NCI-H1436 (cell line): ENCODE measurements at places on chromosomes 12 and 14.
A peak's percentile ranks its signal among the peaks of the same experiment; 100 is the strongest.

DNA sequence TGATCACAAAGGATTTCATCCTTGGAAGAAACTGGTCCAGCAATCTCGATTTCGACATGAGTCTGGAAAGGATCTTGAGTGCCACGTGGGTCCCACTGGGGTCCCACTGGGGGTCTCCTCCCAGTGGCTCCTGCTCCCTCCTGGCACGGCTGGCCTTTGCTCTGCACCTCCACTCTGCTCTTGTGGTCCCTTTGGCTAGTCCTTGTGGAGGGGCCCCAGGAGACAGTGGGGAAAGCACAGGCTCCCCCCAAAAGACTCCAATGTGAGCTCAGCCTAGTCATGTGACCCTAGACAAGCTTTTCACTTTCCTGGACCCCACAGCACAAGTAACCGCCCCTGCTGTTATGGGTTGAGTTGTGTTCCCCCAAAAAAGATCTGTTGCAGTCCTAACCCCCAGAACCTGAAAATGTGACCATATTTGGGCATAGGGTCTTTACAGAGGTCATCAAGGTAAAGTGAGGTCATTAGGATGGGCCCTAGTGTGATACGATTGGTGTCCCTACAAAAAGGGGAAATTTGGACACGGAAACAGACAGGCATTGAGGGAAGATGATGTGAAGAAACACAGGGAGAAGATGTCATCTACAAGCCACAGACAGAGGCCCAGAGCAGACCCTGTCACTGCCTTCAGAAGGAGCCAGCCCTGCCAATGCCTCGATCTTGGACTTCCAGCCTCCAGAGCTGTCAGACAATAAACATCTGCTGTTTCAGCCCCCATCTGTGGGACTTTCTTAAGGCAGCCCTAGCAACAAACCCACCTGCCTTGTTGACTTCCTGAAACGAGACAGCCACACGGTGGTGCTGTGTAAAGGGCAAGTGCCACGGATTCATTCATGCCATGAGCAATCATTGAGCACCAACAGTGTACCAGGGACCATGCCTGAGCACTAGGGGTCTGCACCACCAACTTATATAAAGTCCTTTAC is 23.8 kb upstream of the PPP2R5C start:
- no peak for DNase-seq

GRCh38 chr12:126337556-126338441 is 1272.6 kb downstream of the AACS start:
- DNase-seq = no peak

- DNase-seq = no peak
These were observed 49.9 kb downstream of the HELB start for GRCh38 chr12:66352197-66352596.

DNA sequence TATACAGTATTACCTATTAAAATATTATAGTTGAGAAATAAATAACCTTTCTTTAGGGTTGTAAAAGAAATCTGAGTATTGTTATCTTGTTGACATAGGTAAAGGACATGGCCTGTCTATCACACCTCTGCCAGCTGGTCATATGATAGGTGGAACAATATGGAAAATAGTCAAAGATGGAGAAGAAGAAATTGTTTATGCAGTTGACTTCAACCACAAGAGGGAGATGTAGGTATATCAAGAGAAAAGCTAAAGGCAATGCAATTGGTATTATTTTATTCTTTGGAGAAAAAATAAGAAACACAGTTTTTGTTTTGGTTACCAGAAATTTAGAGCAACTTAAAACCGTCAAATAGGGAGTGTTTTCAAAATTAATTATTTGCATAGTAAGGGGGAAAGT is 13.5 kb downstream of the CPSF2 start:
- no peak for DNase-seq

DNA sequence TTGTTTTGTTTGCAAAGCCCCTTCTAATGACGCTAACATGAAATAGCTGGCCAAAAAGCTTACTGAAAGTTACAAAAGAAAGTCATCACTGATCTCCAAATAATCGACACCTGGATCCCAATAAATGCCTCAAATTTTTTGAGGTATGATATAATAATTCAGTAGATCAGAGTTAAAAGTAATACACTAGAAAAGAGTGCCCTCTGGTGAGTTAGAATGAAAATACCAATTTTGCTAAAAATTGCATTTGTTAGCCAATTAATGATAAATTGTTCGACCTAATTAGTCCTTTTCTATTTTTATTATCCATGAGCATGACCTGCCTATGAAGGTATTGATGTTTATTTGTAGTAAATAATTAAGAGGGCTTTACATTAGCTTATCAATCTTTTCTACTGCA is 78.6 kb downstream of the CEP128 start:
- no peak for DNase-seq

GRCh38 chr14:32998433-32998832 is 59.8 kb downstream of the NPAS3 start:
- DNase-seq = no peak

- DNase-seq = no peak
These were observed 43.6 kb downstream of the FGD6 start for GRCh38 chr12:95173392-95174251.

GRCh38 chr12:62736596-62736995 is 198.4 kb downstream of the PPM1H start:
- DNase-seq = no peak

DNA sequence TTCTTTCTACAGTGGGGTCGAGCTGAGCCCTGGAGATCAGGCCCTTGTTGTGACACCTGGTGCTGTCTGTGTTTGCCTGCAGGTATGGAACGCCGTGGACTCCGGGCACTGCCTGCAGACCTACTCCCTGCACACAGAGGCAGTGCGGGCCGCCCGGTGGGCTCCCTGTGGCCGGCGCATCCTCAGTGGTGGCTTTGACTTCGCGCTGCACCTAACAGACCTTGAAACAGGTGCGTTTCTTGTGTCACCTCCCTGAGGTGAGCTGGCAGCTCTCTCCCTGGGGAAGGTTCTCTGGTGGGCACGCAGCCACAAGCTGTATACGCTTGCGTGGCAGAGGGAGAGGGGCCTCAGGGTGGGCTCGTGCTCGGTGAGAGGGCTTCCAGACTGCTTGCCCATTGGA is 119.3 kb downstream of the BEGAIN start:
- DNase-seq = no peak

DNA sequence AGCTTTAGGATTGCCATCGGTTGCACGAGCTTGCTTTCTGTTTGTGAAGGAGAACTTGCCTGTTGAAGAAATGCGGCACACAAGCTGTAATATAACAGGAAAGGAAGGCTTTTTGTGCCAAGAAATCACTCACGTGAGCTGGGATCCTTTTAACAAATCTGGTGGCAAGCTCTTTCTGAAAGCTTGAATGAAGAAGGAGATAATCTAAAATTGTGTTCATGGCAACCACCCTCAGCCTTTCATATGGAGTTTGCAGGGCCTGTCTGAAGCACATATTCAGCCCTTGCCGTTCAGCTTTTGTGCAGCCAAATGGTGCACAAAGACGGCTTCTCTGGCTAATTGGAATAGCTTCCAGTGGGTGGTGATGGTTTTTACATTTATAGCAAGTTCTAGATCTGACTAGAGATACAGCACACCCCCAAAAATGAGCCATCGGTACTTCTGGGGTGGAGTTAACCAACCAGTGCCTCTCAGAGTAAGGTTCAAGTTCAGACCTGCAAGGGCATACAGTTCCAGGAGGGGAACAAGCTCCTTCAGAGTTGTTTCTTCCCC is 107.4 kb downstream of the AEBP2 start:
- no peak for DNase-seq

DNA sequence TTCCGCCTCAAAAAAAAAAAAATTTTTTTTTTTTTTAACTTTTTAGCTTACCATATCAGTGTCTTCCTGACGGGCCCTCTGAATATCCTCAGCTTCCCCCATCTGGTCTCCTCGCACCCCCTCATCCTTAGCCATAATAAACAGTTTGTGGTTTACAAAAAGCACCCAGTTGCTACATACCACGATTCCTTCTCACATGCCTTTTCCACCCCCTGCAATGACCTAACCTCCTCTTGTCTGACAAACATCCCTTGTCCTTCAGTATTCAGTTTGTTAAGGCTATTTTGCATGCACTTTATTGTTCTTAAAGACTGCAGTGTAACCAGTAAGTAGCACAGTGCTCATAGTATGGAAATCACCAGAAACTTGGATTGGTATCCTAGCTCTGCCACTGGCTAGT is 88.5 kb downstream of the PPM1H start:
- DNase-seq = no peak

GRCh38 chr14:38873941-38874612 is 229.0 kb downstream of the SEC23A start:
- DNase-seq = no peak

GRCh38 chr14:74423246-74423645 is 2.8 kb downstream of the SYNDIG1L start:
- no peak for DNase-seq

GRCh38 chr14:53010193-53011040 is 59.6 kb upstream of the FERMT2 start:
- no peak for DNase-seq

- DNase-seq = no peak
These were observed at the start of gene LRFN5 for GRCh38 chr14:41606532-41607303. Gene LRFN5, plus strand, starts transcription at chr14:41606876.

GRCh38 chr12:110686294-110686903 is 2.5 kb downstream of the HVCN1 start:
- DNase-seq = no peak

DNA sequence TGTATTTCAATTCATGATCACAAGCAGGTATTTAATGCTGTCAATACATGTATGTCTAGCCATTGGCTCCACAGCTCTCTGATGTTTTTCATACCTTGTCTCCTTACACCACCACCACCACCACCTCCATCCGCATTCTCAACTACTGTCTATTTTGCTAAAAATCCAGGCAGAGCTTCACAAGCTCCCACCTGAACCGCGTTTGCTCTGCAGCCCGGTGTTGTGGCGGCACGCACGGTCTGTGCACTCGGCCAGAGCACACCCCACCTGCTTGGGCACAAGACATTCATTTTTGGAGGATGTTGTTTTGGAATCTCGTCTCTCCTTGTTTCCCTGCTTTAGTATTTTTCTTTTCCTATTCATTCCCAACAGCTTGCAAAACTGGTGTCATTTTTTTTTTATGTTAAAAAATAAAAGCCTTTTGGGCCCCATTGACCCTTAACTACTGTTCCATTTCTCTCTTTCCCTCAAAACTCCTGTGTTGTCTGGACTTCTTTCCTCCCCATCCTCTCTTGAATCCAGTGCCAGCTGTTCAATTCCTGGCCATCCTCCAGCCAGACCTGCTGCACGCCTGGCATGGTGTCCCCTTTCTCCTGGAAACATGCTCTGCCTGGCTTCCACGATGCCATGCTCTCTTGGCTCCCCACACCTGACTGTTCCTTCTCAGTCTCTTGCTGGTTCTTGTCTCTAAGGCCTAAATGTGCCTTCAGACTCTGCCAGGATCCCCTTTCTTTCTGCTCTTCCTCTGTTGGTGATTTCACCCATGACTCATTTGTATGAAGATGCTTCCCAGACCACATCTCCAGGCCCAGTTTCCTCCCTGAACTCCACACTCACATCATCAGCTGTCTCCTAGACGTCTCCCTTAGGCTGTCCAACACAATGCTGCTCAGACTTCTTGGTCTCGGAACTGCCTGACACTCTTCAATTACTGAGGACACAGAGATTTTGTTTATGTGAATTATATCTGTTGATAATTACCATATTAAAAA is 37.9 kb downstream of the PIWIL1 start:
- no peak for DNase-seq

GRCh38 chr12:20426191-20426590 is 57.9 kb downstream of the PDE3A start:
- no peak for DNase-seq

DNA sequence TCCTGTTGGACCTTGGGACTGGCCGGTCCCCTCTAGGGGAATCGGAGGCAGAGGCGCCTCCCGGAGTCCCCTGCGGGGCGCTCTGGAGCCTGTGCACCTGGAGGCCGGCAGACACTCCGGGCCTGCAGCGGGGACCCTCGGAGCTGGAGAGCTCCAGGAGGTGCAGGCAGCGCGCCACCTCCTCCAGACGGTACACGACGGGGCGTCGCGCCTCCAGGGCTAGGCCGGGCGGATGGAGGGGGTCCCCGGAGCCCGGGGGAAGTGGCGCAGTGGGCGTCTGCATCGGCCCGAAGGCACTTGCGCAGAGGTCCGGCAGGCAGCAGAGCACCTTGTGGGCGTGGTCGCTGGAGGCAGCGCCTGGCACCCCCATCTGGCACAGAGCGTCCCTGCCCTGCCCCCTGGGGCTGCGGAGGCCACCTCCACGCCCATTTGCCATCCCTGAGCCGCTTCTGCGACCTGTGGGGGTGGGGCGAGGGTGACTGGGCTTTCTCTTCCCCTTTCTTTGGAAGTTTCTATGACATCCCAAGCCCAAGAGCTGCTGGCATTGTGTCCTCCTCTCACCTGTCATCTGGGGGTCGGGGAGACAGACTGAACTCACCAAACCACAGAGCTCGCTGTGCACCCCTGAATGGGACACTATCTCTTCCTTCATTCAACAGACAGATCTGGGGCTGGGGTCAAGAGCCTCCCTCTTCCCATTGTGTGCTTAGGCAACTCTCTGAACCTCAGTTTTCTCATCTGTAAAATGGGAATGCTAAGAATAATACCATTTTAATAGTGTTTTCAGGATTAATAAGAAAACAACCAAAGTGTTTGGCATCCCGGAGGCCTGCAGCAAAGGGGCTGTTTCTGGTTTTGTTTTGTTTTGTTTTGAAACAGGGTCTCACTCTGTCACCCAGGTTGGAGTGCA is 37.5 kb upstream of the CORO1C start:
- DNase-seq = peak; percentile 19

DNA sequence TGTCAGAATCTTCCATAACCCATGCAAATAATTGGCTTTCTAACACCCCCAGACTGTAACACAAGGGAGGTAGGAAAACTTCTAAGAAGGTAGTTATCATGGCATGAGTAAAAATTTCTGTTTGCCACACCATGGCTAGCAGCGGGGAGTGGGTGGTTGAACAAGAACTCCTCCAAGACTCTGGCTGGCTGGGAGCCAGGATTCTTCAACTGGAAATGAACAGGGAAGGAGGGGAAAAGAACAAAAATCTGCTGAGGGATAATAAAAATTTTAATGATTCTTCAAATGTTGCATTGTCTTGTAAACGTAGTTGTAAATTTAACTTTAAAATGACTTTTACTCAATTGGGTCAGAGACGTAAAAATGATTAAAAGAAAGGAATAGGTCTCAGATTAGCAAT is 78.9 kb downstream of the AKAP6 start:
- DNase-seq = no peak

DNA sequence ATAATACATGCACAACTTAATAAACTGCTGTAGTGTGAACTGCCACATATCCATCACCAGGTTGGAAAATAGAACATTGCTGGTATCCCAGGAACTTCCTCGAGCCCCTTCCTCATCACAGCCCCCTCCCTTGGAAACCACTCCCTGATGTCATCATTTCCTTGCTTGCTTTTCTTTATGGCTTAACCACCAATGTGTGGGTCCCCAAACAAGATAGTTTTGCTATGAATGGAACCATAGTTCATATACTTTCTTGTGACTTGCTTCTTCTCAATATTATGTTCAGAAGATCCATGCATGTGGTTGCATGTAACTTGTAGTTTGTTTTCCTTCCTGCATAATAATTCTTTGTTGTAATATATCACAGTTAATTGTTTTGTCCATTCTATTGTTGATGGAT is 8.9 kb upstream of the WNT5B start:
- no peak for DNase-seq
